Mesendoderm (in vitro differentiated cells): ENCODE measurements at places on chromosomes 2 and 18.

DNA sequence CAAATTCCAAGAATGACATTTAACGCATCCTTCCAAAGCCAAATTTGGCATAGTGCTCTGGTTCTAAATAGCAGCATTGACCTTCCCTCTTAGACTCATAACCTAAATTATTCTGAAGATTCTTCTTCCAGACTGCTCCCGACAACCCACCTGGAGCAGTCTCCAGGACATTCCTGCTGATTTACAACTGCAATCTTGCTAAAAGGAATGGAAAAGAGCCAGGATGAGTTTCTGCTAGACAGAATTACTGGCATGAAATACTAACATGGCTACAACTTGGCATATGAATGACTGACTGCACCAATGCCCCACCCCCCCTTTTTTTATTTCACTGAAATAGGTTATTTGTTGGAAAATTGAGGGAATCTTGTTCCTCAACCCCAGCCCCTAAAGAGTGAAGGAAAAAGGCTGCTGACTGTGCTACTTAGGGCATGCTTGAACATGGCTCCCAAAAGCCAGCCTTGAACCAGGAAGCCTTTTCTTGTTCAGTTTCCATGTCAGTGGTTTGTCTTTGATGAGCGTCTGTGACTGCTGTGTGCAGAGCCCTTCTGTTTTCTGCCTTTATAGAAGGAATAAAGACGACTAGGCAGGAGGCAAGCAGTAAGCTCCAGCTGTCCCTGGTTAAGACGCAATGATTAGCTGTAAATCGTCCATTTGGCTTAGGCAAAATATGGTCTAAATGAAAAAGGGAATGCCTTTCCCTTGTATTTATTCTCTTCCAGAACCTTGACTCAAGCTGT lies 47.4 kb upstream of the ITGB6 start:
- H3K27ac ChIP-seq, result no peak overlapping the region
- DNase-seq, result no peak
- peaks cover 1% of the 10 kb centered on the region for H3K4me1 ChIP-seq

DNA sequence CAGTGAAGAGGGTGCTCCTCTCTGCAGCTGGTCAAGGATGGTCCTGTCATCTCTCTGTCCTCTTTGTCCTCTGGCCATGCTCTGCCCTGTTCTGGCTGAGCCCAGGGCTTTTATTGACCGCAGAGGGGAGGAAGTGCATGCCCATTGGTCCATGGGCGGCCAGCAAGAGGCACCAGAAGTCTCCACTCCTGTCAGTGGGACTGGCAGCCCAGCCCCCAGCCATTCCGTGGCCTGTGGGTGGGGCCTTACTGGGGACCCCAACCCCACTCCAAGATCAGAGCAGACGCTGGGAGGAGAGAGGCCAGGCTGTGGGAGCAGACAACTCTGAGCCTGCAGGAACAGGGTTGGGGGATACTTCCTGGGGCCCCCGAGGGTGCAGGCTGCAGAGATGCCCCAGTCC lies 156.9 kb downstream of the CTNNA2 start:
- no peak overlapping the region for H3K4me3 ChIP-seq
- H3K36me3 ChIP-seq, result no peaks in the 10 kb centered on the region
- no peaks in the 10 kb centered on the region for H3K4me1 ChIP-seq
- DNase-seq, result no peak

DNA sequence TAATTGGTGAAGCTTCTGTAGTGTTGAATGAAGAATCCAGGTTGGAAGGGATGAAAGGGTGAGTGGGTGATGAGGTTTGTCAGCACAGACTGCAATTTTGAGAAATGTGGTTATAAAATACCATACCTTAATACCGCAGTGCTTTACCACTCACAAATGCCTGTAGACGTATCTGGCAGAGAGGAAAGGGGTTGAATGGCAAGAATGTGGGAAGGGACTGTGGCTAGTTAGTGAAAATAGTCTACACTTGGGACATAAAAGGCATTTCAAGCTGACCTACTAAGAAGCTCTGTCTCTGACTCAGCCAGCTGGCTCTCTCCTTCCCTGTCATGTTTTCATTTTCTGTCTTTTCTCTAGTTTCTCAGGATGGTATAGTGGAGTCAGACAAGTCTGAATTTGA lies 25.1 kb downstream of the CDK15 start:
- DNase-seq, result no peak
- H3K4me3 ChIP-seq, result no peak overlapping the region
- H3K36me3 ChIP-seq, result no peaks in the 10 kb centered on the region
- no peaks in the 10 kb centered on the region for H3K27me3 ChIP-seq
- H3K4me1 ChIP-seq, result no peaks in the 10 kb centered on the region

DNA sequence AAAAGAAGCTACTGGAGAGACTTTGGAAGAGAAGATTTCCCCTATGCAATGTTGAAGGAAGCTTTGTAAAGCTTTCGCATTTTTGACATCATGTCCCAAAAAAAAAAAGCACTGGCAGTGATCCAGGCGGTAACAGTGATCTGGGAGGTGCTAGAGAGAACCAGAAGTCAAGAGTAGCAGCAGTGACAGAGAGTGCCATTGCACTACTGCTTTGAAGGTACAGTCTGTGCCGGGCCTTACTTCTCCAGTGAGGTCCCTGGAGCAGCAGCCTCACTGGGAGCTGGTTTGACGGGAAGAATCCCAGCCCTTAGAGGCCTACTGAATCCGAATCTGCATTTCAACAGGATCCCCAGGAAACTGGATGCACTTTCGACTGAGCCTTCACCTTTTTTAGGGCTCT lies 50.9 kb upstream of the ATL2 start:
- DNase-seq, result no peak
- no peak overlapping the region for H3K4me3 ChIP-seq
- H3K27me3 ChIP-seq, result no peaks in the 10 kb centered on the region

- no peaks in the 10 kb centered on the region for H3K4me1 ChIP-seq
- no peak for DNase-seq
- no peak overlapping the region for H3K4me3 ChIP-seq
- H3K27ac ChIP-seq, result no peak overlapping the region
- no peaks in the 10 kb centered on the region for H3K27me3 ChIP-seq
- H3K36me3 ChIP-seq, result no peaks in the 10 kb centered on the region
Measured at GRCh38 chr2:191724015-191724414, 46.1 kb downstream of the NABP1 start.

DNA sequence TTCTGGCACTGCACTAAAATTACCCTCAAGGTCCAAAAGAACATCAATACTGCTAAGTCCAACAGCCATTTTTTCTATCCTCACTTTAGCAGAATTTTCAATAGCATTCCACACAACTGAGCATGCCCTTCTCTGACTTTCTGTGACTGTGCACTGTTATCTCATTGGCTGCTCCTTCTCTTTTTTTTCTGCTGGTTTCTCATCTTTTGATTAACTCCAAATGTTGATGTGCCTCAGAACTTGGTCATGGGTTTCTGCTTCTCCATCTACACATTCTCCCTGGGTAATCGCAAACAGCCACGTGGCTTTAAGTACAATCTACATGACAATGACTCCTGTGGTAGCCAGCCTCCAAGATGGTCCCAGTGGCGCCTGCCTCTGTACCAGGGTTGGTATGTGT lies 75.0 kb upstream of the CD226 start:
- no peak overlapping the region for H3K27ac ChIP-seq
- no peaks in the 10 kb centered on the region for H3K27me3 ChIP-seq
- no peaks in the 10 kb centered on the region for H3K36me3 ChIP-seq
- H3K4me1 ChIP-seq, result no peaks in the 10 kb centered on the region
- H3K4me3 ChIP-seq, result no peak overlapping the region

- no peaks in the 10 kb centered on the region for H3K4me1 ChIP-seq
- no peaks in the 10 kb centered on the region for H3K27me3 ChIP-seq
- no peak for DNase-seq
Measured at GRCh38 chr2:151508519-151508918, 98.8 kb downstream of the RIF1 start.

GRCh38 chr18:12701161-12701560 lies 1.4 kb downstream of the CEP76 start:
- H3K27ac ChIP-seq, result no peak overlapping the region
- DNase-seq, result no peak
- H3K4me1 ChIP-seq, result peaks cover 5% of the 10 kb centered on the region

GRCh38 chr2:18792684-18793083 lies 203.3 kb upstream of the NT5C1B start:
- no peaks in the 10 kb centered on the region for H3K36me3 ChIP-seq
- H3K4me1 ChIP-seq, result no peaks in the 10 kb centered on the region
- H3K4me3 ChIP-seq, result no peak overlapping the region

- H3K4me3 ChIP-seq, result no peak overlapping the region
- no peak overlapping the region for H3K27ac ChIP-seq
- no peaks in the 10 kb centered on the region for H3K27me3 ChIP-seq
- no peaks in the 10 kb centered on the region for H3K4me1 ChIP-seq
- H3K36me3 ChIP-seq, result no peaks in the 10 kb centered on the region
Measured at GRCh38 chr2:240932724-240933047, 26.6 kb downstream of the CROCC2 start.

GRCh38 chr2:205297368-205297767 lies 384.9 kb upstream of the NRP2 start:
- no peaks in the 10 kb centered on the region for H3K36me3 ChIP-seq
- DNase-seq, result no peak
- no peak overlapping the region for H3K4me3 ChIP-seq
- no peaks in the 10 kb centered on the region for H3K4me1 ChIP-seq
- H3K27ac ChIP-seq, result no peak overlapping the region
- H3K27me3 ChIP-seq, result no peaks in the 10 kb centered on the region

GRCh38 chr2:84451579-84451978 lies 7.5 kb downstream of the SUCLG1 start:
- no peaks in the 10 kb centered on the region for H3K36me3 ChIP-seq
- no peaks in the 10 kb centered on the region for H3K27me3 ChIP-seq
- DNase-seq, result no peak
- no peak overlapping the region for H3K4me3 ChIP-seq

GRCh38 chr2:53813151-53813550 lies 26.3 kb downstream of the ERLEC1 start:
- H3K4me1 ChIP-seq, result no peaks in the 10 kb centered on the region
- no peaks in the 10 kb centered on the region for H3K36me3 ChIP-seq
- H3K27me3 ChIP-seq, result no peaks in the 10 kb centered on the region
- no peak overlapping the region for H3K4me3 ChIP-seq
- no peak overlapping the region for H3K27ac ChIP-seq
